ENCODE measurements at places on chromosomes 2 and 18.
A peak's percentile ranks its signal among the peaks of the same experiment; 100 is the strongest.

DNA sequence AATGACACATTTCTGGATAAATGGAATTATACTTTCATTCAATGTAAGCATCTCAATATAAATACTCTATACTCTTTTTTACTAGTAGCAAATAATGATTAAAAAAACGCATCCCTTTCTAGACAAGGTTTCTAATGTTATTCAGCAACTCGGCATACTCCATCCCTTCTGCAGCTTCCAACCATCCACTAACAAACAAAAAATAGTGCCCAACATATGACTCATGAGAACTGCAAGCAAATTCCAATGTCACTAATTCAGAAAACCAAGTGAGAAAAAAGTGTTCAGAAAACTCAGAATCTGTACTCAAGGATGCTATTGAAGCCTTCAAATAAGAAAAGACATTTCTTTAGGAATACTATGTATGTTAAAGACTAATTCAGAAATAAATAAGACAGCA, 140.0 kb downstream of the BAZ2B start:
- DNase-seq: no peak

- DNase-seq: no peak
These were observed 128.3 kb upstream of the FSIP2 start for GRCh38 chr2:185610301-185610700.

DNA sequence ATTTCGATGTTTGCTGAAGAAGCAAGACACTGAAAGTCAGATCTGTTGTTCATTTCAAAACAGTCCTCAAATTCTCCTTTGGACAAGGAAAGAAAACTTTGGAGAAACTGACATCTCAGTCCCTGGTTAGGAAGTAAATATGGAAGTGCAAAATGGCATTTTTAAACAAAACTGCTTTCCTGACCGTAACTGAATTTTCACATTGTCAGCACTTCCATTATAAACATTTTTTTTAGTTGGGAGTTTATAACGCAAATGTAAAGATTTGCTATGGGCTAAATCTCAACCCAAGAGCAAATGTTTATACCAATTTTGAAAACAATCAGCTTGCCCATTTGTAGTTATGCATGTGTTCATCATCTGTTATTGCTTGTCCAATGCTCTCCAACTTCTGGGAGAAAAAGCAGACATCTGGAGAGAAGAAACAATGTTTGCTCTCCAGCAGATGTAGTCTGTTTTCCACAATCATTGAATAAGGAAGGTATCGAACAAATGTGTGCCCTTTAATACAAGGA, 520.1 kb downstream of the ARHGAP15 start:
- no peak for DNase-seq

GRCh38 chr2:8082840-8083239, 599.0 kb upstream of the ID2 start:
- no peak for DNase-seq

GRCh38 chr2:100978582-100979191, 23.4 kb upstream of the RPL31 start:
- peak; percentile 38 for DNase-seq

DNA sequence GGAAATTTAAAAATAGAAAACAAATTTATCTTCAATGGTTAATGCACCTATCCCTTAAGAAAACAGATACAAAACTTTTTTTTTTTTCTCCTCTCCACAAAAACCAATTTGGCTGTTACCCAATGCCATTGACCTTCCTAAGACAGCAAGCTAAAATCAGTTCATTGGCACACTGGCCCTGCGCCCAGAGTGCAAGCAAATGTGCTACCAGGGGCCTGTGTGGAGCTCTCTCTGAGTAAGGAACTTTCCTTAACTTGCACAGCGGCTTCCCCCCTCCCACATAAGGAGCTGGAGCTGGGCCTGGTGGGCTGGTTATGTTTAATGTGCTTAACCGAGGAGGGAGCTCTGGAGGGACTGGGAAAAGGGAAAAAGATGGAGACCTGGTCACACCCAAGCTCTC, 17.6 kb upstream of the POU3F3 start:
- DNase-seq: no peak

GRCh38 chr2:134919341-134920210, 954 bp downstream of the CCNT2 start:
- peak; percentile 35 for DNase-seq

GRCh38 chr2:30310955-30311354, 79.6 kb downstream of the LBH start:
- DNase-seq: no peak

- DNase-seq: no peak
These were observed 136.9 kb downstream of the UXS1 start for GRCh38 chr2:106057206-106057605.

GRCh38 chr2:45085487-45085886, 76.2 kb upstream of the SIX2 start:
- DNase-seq: no peak

DNA sequence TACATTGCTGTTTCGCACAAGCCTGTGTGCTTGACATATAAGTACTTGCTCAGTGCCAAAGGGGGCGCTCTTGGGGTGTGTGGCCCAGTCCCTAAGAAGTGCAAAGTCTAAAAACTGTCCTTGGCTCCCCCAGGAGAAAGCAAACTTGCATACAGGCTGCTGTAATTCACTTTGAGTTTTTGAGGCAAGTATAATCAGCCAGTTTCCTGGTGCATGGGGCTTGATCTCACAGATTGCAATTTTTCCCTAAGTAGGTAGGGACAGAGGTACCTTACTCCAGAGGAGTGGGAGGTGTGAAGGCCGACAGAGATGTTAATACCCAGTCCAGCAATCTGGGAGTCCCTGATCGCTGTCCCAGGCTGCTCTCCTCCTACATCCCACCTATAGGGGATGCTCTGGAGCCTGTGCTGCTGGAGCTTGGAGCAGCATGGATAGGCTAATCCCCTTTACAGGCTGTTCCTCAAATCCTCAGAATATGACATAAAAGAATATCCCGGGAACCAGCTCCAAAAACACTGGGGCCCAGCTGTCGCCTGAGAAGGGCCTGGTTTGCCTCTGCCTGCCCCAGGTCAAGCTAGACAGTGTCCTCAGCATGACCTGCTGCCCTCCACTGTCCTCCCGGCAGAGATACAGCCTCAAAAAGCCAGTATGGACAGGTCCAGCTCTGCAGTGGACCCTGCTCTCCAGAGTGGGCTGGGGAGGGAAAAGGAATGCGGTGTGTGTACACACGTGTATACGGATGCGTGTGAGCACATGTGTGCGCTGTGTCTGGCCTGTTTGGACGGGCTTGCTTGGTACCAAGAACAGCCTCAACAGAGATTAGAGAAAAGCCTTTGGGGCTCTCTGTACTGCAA, 136.5 kb upstream of the HAAO start:
- DNase-seq: peak; percentile 56

DNA sequence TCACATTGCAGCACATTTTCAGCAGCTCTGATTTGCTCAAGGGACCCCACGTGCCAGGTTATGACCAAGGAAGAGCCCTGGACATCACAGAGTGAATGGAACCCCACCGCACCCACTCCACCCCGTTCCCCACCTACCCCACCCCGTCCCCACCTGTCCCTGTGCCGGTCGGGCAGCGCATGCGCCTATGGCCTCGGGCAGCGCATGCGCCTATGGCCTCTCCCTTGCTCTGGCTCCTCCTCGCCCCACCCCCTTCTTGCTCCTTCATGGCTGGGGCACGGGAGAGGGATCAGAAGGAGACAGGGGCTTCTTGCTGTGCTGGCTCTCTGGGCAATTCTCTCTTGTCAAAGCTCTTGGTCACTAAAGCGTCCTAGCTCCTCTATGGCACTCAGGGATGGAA, 371.8 kb upstream of the HS6ST1 start:
- no peak for DNase-seq

GRCh38 chr2:5035057-5035488, 657.1 kb upstream of the SOX11 start:
- no peak for DNase-seq

GRCh38 chr2:37091873-37092272, 7.6 kb downstream of the GPATCH11 start:
- no peak for DNase-seq

DNA sequence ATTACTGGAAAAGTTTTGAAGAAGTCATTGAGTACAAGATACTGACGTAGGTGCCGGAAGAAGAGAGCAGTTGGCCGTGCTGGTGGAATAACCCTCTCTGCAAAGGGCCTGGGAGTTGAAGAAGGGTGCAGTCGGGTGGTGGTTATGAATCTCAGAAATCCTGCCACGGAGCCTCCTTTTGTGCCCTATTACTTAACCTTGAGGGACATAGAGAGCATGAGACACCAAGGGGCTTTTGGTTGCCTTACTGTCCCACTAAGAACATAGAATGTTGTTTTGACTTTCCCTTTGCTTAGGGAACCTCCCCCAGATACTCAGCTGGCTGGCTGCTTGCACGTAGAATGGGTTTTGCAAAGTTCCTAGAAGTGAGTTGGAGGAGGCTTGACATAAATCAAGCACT, 1.3 kb upstream of the CD28 start:
- DNase-seq: no peak

GRCh38 chr2:106843910-106844250, 42.1 kb downstream of the ST6GAL2 start:
- no peak for DNase-seq

DNA sequence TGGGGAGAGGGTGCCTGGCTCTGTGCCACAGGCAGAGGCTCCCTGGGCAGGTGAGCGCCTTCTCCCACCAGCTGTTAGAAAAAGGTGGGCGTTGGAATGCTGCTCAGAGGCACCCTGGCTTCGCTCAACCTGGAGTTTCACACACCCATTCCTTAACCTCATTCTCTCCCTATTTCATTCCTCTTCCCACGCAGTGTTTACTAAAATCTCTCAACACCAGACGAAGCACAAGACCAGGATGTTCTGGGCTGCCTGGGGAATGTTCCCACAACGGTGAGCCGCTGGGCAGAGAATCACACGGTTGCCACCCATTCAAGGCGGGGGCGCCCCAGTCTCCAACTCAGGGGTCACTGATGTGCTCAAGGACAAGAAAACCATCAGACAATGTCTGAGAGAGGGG, 64.5 kb downstream of the TGFA start:
- no peak for DNase-seq

DNA sequence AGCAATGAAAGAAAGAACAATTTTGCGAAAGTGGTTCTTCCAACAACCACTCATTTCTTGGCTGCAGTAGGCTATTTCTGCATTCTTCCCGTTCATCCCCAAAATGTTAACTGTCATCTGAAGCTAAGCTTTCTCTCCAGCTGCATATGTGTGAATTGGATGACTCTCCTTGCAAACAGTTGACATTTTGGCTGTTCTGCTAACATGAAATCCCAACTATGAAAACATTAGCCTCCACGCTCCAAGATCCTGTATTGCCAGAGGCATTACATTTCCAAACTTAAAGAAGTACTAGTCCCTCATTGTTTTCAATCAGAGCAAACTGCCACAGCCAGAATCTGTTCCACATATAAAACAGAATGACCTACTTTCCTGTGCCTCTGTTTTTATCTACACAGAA, 88.5 kb downstream of the TGIF1 start:
- DNase-seq: no peak

All from fibroblast of pulmonary artery (primary cell).